ENCODE measurements at places on chromosomes 3 and 15.

- no peak for DNase-seq
Measured at GRCh38 chr3:140092848-140093536, 158.0 kb downstream of the CLSTN2 start.

DNA sequence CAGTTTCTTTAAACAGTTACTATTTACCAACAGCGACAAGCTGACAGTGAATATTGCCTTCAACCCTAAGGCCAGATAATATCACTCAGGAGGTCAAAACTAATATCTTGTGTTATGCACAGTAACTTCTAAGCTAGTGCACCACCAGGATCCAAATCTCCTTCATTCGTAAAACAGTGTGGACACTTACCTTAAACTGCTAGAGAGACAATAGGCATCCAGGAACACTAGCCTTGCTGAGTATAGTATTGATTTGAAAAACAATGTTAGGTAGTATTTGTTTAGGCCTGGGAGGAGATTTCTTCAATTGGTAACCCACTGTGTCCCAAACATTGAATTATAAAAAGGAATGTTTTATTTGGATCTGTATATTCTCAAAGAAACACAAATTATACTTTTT, 707.9 kb upstream of the UBE2E2 start:
- no peak for DNase-seq

DNA sequence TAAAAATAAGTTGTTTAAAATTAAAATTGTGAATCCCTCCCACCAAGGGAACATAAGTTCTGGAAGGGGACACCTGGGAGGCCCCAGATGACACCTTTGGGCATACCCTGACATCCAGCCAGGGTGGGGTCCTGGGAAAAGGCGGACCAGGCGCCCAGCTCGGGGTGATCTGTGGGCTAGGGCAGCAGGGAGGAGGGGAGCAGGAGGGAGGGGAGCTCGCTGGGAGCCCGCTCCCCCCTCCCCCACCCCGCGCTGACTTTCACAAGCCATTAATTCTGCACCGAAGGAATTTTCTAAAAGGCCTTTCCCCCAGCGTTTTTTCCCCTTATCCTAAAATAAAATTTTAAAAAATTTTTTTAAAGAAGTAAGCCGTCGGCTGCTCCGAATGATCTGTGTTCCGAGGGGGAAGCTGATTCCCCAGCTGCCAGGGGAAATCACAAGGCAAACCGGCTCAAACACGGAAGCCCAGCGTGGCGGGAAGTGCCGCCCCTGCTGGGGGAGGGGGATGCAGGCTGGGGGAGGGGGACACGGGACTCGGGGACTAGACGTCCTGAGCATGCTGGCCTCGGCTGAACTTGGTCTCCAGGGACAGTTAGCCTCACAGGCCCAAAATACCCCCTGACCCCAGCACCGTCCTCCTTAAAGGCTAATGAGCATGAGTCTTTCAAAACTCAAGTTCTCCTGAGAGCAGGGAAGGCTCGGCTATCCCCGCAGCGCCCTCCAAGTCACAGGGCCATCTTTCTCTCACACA, 13.9 kb downstream of the PLXND1 start:
- no peak for DNase-seq

DNA sequence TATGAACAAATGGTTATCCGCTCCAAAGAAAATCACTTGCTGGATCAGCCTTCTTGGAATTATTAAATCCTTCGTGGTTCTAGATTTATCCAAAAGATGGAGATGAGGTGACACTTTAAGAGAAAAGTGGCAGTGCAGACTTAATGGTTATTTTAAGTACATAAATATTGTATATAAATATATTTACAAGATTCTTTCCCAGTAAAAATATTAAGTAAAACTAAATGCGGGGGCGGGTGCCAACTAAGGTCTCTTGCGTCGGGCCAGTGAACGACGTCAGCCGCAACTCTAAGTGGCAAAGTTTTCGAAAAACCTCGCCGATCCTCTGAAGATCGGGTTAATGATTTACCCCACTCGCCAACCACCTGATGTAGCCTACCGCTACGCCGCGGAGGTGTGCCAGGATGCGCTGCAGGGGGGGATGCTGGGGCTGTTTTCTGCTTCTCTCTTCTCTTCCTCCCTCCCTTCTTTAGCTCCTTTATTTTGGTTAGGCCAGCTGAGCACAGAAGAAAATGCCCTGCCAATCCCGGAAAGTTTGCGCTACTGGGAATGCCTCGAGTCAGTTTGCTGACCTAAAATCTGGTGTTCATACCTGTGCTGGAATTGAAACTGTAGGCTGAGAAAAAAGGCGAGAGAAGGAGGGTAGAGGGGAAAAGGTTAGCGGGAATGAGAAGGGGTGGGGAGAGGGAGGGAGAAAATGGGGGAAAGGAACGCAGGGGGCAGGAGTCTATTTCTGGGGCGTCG, 7.6 kb upstream of the FOXB1 start:
- no peak for DNase-seq

DNA sequence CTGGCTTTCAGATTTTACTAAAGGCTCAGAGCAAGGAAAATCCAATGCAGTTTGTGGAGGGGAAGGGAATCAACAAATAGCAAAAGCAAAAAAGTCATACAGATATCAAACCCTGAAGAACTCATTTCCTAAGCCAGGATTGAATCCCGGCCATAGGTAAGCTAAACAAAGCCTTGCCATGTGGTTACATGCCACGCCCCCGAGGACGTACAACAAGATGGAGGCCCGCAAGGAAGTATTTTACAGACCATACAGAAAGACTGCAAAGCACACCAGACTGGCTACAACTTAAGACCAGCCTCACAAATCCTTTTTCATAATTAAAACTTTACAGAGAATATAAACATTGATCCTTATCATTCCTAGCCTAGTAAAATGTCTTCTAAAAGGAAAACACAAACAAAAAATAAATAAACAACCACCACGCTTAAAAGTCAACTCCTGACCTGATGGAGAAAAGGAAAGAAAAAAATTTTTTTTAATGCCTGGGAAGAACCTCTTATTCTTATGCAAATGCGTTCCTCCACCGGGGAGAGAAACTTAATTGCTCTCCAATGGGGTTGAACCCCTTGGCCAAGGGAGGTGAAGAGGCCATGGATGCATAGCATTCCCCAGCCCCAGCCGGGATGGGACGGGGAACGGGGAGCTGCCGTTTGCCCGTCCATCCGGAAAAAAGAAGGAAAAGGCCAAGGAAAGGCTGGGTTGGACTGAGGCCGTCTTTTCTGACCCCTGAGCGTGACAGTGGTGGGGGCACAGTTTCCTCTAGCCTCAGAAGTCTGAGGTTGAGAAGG, 39.3 kb downstream of the IL1RAP start:
- no peak for DNase-seq

DNA sequence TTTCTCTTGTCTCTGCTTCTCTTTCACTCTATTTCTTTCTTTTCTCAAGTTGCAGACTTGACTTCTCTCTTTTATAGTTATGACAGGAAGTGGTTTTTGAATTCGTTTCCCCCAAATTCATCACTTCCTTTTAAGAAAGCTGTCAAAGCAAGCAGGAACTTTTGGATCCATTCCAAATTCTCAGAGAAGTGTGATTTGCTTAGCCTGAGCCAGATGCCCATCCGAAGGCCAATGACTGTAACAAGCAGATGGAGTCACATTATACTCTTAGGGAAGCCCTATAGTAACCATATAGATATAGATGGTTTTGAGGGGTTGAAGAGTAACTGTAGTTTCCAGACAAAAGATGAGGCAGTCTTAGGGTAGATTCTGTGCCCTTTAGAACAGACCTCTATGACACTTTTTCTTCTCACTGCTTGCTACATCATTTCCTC, 592.0 kb upstream of the KCNMB2 start:
- no peak for DNase-seq

DNA sequence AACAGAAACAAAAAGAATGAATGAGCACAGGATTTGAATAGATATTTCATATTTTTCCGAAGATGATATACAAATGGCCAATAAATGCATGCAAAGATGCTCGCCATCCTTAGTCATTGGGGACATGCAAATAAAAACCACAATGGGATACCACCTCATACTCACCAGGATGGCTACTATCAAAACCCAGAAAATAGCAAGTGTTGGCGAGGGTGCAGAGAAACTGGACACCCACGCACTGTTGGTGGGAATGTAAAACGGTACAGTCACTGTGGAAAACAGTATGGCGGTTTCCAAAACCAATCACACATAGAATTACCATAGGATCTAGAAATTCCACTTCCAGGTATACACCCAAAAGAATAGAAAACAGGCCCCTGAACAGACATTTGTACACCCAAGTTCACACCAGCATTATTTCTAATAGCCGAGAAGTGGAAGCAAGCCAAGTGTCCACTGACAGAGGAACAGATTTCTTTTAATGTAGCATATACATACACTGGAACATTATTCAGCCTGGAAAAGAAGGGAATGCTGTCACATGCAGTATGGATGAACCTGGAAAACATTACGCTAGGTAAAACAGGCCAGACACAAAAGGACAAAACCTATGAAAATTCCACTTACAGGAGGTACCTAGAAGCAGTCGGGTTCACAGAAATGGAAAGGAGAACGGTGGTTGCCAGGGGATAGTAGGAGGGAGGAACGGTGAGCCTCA, 3.6 kb downstream of the RNF168 start:
- peak; percentile 58 for DNase-seq

DNA sequence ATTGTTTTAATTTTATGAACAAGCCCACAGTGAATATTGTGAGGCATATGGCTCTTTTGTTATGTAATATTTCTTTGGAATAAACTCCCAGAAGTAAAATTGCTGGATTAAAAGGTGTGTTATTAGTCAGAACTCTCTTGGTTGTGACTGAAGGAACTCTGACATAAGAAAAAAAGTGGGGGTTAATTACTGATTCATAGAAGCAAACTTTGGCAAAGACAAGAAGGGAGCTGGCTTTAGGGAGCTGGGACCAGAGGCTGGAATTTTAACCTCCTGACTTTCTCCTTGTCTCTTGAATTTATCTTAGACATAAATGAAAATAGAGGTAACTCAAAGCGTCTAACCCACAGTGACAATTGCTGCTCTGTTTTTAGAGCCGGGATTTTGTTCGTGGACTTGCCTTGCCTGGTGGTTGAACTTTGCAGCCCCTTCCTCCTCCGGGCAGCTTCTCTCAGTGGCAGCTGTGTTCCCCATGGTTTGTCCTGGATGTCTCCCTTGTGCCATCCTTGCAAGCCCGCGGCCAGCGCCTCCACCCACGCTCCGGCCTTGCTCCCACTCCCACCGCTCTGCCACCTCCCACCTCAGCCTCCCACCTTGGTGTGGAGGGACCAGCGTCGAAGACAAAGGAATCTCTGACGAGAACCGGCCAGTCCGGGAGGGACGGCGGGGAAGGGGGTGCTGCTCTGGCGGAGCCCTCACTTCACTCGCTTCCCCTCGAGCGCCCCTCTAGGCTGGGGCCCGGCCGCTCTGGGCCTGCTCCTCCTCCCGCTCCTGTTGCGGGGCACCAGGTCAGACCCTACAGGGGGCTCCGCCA, 28.0 kb downstream of the ARHGAP31 start:
- peak; percentile 12 for DNase-seq

GRCh38 chr3:42036483-42036823, 54.7 kb upstream of the TRAK1 start:
- no peak for DNase-seq
